ENCODE measurements at places on chromosomes 2 and 18.

DNA sequence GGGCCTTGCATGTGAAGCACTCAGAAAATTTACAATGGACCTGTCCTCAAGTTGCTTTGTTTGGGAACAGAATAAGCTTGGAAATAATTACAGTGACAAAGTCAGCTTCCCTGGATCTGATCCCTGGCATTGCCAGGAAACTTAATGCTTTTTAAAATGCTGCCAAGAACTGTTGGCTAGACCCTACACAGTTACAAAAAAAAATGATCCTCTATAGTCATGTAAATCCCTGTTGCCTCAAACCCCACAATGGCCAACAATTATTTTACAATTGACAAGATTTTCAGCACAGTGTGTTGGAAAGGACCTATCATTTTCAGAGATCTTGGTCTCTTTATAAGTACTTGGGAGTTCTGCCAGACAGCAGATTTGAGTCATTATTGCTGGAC lies 470.4 kb upstream of the ACVR2A start:
- DNase-seq: no peak

DNA sequence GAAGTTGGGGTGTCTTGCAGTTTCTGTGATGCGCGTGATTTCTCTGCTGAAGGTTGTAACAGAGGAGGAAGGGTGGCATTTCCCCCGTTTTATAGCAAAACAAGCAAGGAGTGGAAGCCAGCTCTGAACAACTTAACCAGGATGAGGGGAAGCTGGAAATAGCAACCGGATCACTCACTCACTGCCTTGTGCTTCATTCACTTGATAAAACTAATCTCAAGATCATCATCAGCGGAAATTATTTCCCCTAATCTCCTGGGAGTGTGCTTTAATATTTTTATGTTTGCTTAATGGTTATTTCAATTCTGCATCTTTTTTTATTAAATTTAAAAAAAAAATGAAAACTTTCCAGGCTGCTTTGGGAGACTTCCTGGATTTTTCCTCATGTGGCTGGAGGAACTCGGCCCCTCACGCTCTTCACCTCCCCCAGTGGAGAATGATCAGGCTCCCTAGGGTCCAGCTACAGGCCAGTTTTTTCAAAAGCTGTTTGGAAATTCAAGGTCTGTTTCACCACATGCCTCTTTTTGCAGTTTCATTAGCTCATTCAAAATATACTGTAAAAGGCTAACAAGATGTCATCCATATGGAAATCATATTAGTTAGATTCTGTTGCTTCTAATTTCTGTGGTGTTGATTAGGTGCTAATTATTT lies 31.7 kb downstream of the CABLES1 start:
- DNase-seq: no peak

DNA sequence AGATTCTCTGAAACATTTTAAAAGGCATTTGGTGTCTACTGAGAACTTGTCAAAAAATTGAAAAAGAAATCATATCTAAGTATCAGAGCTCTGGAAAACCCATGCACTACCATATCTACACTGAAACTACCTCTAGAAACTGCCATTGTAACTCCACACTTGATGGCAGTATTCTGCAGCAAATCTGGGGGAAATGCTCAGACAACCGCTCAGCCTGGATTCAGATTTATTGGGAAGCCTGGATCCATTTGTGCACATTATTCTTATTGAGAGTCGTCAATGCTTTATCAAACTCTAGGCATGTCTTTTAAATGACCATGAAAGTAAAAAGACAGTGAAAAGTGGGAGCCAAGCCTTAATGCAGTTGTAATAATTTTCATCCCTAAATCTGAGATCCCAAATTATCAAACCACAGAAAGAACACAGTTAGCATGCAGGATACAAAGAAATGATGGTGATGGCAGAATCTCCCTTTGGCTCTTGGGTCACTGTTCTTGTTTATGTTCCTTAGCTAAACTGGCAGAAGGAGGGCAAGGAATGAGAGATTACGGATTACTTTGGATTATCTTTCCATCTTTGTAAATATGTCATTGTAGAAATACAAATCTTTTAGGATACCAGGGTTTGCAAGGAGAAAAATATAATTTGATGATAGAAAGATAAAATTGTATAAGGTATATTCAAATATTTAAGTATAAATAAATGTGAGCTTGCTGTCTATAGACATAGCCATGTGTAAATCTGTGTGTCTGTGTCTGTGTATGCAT lies 512.1 kb upstream of the SYT4 start:
- DNase-seq: no peak

DNA sequence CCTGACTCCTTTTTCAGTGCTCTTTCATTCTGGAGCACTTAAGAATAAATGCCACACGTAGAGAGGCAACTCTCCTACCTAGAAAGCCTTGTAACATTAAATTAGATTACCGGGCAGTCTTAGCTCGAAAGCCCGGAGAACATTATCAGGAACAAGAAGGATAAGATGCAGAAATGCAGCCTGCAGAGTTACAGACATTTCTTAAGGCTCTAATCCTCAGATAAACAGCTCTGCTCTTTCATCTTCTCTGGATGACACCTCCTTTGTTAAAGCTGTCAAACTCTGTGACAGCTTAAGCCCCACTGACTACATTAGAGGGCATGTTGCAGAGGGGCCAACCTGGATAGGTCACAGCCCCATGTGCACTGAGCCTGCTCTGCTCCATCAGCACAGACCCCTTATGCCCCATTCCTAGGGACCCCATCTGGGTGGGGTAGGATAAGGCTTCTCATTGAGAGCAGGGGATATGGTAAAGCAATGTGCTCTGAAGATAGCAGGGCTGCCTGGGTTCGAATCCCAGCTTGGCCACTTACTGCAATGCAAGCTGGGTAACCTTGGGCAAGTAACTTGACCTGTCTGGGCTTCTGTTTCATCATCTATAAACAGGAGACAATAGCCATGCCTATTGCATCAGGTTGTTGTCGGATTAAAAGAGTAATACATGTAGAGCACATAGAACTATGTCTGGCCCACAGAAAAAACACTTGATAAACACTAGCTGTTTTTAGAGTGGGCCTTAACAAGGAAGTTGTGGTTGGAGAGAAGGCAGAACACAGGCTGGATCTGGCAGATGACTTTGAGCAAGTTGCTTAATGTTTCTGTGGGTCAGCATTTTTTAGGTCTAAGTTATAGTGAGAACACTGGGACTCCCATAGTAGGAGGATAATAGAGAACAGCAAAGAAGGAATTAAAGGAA lies 111.4 kb downstream of the THNSL2 start:
- no peak for DNase-seq

- peak; percentile 2 for DNase-seq
Observed at GRCh38 chr2:205435970-205436369, 246.3 kb upstream of the NRP2 start.

DNA sequence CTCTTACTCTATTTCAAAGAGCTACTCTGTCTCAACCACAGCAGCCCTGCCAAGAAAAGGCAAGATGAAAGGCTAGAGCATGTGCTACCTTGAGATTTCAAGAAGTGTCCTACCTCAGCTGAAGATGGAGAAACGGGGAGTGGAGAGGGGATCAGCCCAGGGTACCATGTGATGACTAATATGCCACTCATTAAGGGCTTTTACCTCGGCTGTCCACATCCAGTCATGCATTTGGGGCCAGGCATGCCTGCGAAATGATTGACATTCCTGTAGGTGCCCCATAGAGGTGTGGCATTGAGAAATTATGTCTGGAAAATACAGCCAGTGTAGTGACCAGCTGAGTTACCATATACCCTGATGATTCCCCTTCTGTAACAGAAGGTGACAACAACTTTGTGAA lies 96.1 kb downstream of the NRP2 start:
- DNase-seq: peak; percentile 61

All from epithelial cell of esophagus (primary cell).